ENCODE measurements at places on chromosomes 1 and 21.

DNA sequence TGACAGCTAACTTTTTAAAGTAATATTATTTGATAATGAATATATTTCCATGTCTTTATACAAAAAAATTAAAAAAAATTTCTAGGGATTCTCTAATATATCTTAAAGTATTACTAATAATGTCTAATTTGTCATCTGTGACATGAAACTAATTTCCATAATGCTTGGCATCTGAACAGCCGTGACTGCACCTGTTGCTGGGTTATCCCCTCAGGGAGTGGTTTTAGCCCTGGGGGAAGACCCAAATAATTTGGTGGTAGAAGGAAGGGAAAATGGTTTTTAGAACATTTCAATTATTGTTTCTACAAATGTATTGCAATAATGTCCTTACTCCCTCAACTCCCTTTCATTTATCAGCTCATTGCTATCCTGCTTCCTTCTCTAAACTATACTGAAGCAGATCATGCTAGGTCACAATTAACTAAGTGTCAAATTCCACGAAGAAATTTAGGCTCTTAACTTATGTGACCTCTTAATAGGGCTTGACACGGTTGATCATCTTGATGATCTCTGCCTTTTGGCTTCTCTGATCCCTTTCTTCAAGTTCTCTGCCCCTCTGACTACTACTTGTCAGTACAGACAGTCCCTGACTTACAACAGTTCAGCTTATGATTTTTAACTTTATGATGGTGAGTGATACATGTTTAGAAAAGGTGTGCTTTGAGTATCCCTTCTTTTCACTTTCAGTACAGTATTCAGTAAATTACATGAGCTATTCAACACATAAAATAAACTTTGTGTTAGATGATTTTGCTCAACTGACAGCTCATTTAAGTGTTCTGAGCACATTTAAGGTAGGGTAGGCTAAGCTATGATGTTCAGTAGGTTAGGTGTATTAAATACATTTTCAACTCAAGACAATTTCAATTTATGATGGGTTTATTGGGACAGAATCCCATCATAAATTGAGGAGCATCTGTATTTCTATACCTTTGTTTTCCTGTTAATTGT, 26.4 kb upstream of the DPH5 start:
- no peak for DNase-seq

GRCh38 chr1:223068900-223069665, 74.0 kb downstream of the TLR5 start:
- DNase-seq, result no peak

- DNase-seq, result no peak
Observed at GRCh38 chr1:7406641-7407543, 364.2 kb upstream of the VAMP3 start.

GRCh38 chr1:116432655-116433265, 59.7 kb downstream of the ATP1A1 start:
- DNase-seq, result no peak

GRCh38 chr1:63319046-63320021, 3.0 kb upstream of the FOXD3 start:
- no peak for DNase-seq

- no peak for DNase-seq
Observed at GRCh38 chr1:110570307-110570706, 35.9 kb downstream of the KCNA2 start.

- DNase-seq, result no peak
Observed at GRCh38 chr1:187078916-187079315, 250.2 kb downstream of the PLA2G4A start.

- DNase-seq, result no peak
Observed at GRCh38 chr1:17614586-17614985, 75.1 kb downstream of the ARHGEF10L start.

DNA sequence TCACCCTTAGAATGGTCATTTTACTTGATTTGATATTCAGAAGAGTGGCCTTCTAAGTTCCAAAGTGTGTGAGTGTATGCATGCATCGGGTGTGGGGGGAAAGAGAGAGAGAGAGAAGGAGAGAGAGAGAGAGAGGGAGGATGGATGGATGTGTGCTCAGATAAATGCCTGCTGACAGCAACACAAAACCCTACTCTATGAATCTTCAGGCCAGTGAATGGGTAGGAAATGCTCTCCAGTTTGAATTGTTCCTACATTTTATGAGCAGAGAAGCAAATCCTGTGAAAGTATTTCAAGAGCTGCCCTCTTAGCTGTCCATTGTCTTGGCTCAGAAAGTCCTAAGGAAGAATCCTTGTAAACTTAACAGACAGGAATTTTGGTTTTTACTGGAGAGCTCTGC, 7.4 kb downstream of the JAM2 start:
- no peak for DNase-seq

DNA sequence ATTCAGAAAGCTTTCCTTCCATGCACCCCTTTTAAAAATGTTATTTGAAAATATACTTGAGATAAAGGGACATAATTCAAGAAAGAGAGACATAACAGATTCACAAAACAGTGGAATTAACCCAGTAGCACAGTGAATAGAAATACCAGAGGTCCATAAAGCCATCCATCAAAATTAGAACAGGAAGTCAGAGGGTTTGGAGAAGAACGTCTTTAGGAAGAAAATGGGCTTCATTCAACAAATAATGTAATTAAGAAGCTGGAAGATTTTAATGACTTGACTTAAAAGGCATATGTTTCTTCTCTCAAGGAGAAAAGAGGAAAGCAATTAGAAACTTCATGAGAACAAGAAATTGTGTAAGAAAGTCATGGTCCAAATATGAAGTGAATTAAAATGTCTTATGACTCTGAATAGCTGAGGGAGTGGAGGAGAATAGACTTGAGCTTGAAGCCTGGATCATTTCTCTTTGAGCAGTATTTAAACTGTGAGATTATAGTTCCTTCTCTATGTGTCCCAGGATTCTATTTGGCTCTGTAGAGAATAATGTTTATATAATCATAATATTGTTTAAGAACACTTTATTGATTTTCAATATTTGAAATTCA, 7.9 kb upstream of the HCRTR1 start:
- DNase-seq, result no peak

- DNase-seq, result no peak
Observed at GRCh38 chr1:47415728-47416318, at the start of gene FOXE3. TSS of gene FOXE3 (plus strand) at chr1:47416285. CDS start at chr1:47416316, 31 bp downstream.

DNA sequence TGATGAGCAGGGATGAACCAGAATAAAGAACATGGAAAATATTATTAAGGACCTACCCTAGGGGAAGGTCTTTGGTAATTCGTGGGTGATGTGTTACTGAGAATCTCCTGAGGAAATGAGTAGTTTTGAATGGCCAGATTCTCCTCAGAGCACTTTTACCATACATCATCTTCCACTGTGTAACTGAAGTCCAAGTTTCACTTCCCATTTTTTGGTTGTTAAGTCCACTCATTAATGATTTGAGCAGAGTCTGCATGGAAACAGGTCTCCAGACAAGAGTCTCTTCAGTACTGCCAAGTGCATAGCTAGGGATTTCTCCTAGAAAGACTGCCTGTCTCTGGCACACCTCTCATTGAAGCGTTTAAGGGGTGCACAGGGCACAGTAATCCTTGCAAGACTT, 48.7 kb upstream of the PCP4 start:
- no peak for DNase-seq

- DNase-seq, result no peak
Observed at GRCh38 chr1:5646486-5647149, 345.6 kb downstream of the NPHP4 start.

- peak; percentile 89 for DNase-seq
Observed at GRCh38 chr1:202160377-202160940, at the start of gene PTPN7. TSS of gene PTPN7 (minus strand) at chr1:202160602. CDS start at chr1:202159402, 1,200 bp downstream.

DNA sequence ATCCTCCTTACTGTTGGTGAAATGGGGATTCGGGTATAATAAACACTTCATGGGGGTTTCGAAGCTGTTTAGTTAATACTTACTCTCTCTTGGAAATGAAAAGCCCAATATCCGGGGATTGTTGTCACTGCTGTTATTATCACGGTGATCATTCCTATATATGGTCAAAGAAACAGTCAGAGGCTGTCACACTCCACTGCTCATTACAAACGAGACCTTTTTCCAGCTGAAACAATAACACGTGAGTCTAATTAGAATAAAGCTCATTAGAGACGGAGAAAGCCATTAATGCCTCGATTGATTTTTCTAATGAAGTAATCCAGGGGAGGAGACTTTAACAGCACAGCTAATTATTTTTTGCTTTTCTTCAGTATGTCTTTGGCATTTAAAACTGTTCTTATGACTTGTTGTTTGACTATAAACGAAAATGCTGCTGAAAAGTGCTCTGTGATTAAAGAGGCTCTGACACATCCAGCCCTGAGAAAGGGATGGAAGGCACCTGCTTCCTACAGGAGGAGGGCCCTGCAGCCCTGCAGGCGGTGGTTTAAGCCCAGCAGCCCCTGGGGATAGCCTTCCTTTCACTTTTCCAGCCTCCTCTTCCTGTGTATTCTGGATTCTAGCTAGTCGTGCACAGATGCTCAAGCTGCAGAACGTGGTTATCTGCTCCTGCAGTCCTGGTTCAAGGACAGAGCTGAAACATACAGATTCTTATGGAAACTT, 143.6 kb downstream of the EDEM3 start:
- no peak for DNase-seq

- DNase-seq, result no peak
Observed at GRCh38 chr1:13554798-13555197, 28.8 kb upstream of the PDPN start.

DNA sequence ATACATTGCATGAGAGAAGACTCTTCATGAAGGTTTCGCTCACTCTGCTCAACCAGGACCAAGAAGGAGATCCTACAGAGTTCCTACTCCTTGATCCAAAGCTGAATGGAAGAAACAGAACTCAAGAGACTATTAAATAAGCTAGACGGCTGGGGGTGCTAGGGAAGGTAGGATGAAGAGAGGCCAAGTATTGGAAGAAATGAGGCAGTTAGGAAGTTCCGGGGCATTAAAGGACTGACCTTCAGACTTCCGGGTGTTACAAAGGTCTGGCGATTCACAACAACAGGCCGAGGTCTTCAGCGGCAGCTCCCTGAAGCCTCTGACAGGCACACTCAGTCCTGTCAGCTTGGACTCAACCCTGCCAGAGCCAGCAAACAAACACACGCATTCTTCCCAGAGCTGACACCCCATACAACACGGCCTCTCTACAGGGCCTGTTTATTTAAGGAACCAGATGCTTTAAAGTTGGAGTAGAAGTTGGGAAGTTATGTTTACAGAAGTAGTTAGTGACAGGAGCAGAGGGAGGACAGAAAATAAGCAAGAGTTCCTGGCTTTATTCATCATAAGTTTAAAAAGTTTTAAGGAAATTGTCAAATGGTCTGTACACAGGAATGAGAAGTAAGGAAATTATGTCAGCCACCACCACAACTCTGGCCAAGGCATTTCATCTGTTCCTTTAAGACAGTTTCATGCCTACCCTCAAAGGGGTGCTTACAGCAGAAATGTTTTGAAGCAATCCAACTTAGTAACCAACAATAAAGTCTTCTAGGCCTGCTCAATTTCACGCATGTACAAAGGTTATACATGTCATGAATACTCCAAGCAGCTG, 4.7 kb downstream of the SORT1 start:
- DNase-seq, result no peak

GRCh38 chr1:24351918-24352627, 32.9 kb downstream of the GRHL3 start:
- peak; percentile 30 for DNase-seq

GRCh38 chr21:22758478-22758877, 1760.3 kb downstream of the NCAM2 start:
- DNase-seq, result no peak

DNA sequence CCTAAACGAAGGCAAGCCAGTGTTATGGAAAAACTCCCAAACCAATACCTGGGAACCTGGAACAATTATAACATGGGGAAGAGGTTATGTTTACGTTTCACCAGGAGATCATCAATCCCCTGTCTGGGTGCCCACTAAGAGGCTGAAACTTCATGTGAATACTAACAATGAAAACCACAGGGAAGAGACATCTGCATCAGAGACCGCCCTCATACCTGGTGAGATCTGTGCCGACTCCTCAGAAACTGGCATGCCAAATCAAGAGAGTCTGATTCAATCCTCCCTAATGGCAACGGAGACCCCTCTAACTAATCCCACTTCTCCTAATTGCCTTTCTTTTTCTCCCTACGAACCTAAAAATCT, 163.2 kb downstream of the IER5 start:
- no peak for DNase-seq

Data from activated CD4-positive, alpha-beta T cell treated with anti-CD3 and anti-CD28 coated beads, Interleukin-2, Interleukin-4, amounts not matched to agents 100 ng/mL and 50 ng/mL, durations not matched to agents 16 hours and 8 hours (primary cell).